ENCODE measurements at places on chromosomes 6 and 20.

DNA sequence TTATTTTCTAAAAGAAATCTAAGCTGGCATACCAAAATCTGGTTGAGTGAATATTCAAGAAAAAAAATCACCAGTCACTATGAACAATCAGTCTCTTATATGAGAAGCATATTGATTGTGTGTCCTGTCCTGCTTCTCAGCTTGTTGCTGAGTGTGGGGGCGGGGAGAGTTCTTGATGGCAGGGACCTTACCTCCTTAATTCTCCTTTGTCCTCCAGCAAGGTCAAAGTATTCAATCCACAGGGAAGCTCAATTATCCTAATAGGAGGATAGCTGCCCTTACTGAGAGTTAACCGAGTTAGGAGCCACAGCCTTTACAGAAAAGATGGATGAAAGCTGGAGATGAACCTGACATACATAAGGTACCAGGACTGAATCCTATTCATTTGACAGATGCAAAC is 154.0 kb downstream of the LY86 start:
- no peak for DNase-seq

DNA sequence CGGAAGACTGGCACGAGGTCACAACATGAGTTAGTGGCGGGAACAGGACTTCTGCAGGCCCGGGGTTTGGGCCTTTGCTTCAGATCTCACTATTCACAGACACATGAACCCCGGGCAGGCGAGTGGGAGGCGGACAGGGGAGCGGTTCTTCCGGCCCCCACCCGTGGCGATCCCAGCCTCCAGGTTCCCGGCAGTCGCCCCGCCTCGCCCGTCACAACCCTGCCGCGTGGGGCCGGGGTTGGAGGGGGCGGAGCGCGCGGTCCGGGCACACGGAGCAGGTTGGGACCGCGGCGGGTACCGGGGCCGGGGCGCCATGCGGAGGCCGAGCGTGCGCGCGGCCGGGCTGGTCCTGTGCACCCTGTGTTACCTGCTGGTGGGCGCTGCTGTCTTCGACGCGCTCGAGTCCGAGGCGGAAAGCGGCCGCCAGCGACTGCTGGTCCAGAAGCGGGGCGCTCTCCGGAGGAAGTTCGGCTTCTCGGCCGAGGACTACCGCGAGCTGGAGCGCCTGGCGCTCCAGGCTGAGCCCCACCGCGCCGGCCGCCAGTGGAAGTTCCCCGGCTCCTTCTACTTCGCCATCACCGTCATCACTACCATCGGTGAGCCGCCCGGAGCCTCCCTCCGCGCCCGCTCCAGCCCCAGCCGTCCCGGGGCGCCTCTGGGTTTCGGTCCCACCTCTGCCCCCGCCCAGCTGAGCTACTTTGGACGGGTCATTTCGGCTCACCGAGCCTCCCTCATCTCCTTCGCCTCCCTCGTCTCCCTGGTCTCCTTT is at the start of gene KCNK15:
TSS of gene KCNK15 (plus strand) at position 268 of the 769 bp plus-strand sequence. CDS start at position 314, 46 bp downstream.
- no peak for DNase-seq

DNA sequence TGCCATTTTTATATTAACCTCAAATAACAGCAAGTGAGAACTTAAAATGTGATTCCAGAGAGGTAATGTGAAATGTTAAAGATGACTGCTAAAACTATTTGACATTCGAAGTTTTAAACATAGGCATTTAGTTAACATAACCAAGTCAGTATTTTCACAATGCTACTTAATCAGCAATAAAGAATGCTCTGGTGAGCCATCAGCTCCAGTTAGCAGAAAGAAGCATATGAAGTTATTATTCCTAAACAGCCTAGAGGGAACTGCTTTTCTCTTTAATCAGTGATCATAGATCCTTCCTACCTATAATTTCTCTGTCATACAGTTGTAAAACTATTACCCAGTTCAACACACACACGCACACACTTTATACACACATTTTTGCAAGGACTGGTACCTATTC is 60.1 kb downstream of the MMS22L start:
- DNase-seq, result no peak

- no peak for DNase-seq
Observed at GRCh38 chr20:39453890-39454289, 491.7 kb downstream of the DHX35 start.

DNA sequence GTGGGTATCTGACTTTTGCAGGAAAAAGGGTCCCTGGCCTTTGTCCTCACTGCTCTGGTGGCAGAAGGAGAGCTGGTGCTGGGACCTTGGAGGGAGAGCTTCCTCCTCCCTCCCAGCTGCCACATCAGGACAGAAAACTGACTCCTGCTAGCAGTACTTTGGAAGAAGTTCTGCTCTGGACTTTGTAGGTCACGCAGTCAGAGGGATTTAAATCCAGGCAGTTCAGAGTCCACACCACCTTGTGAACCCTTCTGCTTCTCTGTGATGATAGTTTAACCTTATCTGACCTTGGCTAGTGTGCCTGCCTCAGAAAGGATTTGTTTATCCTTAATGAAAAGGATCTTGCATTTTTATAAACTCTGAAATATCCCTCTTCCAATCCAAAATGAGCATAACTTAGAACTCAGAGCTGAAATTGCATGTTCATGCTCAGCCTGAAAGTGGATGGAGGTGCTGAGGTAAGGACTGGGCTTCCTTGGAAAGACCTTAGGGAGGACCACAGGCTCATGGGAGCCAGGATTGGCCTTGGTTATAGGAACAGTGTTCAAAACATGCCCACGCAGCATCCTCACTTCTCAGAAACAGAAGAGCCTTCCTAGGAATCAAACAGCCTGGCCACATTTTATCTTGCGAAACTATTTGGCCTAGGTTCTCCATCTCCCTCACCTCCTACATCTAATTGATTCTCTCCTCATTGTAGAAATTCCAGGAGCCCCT is 123.9 kb upstream of the SASH1 start:
- no peak for DNase-seq
